ENCODE measurements at places on chromosomes 11 and 22. TPM values are rescaled to one million over a fixed set of nuclear protein-coding genes. Genes with fewer than 3 reads are reported as not detected.

The MIOX gene
- total RNA-seq = not detected

The CATSPER1 gene
- not detected for total RNA-seq

The MYEOV gene
- total RNA-seq = not detected

The TRIM29 gene
- total RNA-seq = 192 TPM

The APOA4 gene
- total RNA-seq = not detected

The CRYBB2 gene
- total RNA-seq = 0.47 TPM

The OR6T1 gene
- total RNA-seq = not detected

The RBMXL2 gene
- total RNA-seq = not detected

The SCGB2A2 gene
- total RNA-seq = not detected

The FAM111B gene
- 1.0 TPM for total RNA-seq

The SLCO2B1 gene
- 48.4 TPM for total RNA-seq

The MS4A6E gene
- total RNA-seq = not detected

The EHF gene
- 309 TPM for total RNA-seq

The OPCML gene
- total RNA-seq = 0.10 TPM

The ZBTB16 gene
- total RNA-seq = 166 TPM

The CEND1 gene
- total RNA-seq = 0.23 TPM

The SMIM35 gene
- total RNA-seq = 0.13 TPM

The CFAP300 gene
- total RNA-seq = 9.7 TPM

The SGSM1 gene
- total RNA-seq = 10.6 TPM

The NCAM1 gene
- 26.7 TPM for total RNA-seq

The ATL3 gene
- 71.0 TPM for total RNA-seq

The PKP3 gene
- 78.5 TPM for total RNA-seq

The SCO2 gene
- total RNA-seq = not detected

The TMEM191B gene
- 1.5 TPM for total RNA-seq

The MMP13 gene
- total RNA-seq = not detected

The RASSF10 gene
- 3.7 TPM for total RNA-seq

The ARHGAP20 gene
- 6.5 TPM for total RNA-seq

The SELENOO gene
- total RNA-seq = 24.7 TPM

The GPR83 gene
- total RNA-seq = not detected

The TMA7B gene
- total RNA-seq = 0.47 TPM

The ABCG4 gene
- total RNA-seq = 0.42 TPM

The SLC29A2 gene
- total RNA-seq = 13.0 TPM

The PNPLA5 gene
- not detected for total RNA-seq

The MUC2 gene
- 0.39 TPM for total RNA-seq

The ANKK1 gene
- 1.4 TPM for total RNA-seq

The FOLR2 gene
- total RNA-seq = 4.5 TPM

The MPEG1 gene
- total RNA-seq = 9.4 TPM

The PLAAT4 gene
- total RNA-seq = 56.7 TPM

The DDTL gene
- total RNA-seq = 6.6 TPM

The OR51G1 gene
- total RNA-seq = not detected

The OR5B21 gene
- not detected for total RNA-seq

The OR2AT4 gene
- not detected for total RNA-seq

The MARK2 gene
- 61.5 TPM for total RNA-seq

The NAALADL1 gene
- total RNA-seq = 10.3 TPM

The CCDC157 gene
- total RNA-seq = 3.3 TPM

The PLAAT5 gene
- 2.1 TPM for total RNA-seq

The TRPM5 gene
- 0.60 TPM for total RNA-seq
